ENCODE measurements at places on chromosomes 2 and 18.

DNA sequence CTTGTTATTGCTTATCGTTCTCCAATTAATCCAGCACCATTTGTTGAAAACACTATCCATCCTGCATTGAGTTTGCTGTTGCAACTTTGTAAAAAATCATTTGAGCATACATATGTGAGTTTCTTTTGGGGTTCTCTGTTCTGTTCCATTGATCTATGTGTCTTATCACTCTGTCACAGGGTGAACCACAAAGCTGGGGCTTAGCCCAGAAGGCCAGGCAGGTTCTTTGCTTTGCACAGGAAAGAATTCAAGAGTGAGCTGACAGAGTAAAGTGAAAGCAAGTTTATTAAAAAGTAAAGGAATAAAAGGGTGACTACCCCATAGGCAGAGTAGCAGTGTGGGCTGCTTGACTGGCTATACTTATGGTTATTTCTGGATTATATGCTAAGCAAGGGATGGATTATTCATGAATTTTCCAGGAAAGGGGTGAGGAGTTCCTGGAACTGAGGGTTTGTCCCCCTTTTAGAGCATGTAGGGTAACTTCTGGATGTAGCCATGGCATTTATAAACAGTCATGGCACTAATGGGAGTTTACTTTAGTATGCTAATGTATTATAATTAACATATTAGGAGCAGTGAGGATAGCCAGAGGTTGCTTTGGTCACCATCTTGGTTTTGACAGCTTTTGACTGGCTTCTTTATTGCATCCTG is 46.8 kb downstream of the RNF138 start:
- no peak for DNase-seq

DNA sequence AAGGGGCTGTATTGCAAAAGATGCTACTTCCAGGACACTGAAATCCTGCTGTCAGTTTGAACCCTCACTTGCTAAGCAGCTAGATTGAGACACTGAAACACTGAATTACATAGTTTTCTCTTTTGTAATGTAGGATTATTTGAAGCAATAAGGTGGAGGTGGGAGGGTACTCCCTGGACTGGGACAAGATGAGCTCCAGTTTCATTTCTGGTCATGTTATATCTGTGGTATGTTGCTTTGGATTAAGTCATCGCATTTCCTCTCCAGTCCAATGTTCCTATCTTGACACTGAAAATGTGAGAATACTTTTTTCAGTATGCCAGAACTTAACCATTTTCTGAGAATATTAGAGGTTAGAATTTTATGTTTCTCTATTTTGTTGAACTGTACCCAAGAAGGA is 426.2 kb upstream of the MEX3C start:
- DNase-seq, result no peak

- DNase-seq, result no peak
Observed at GRCh38 chr2:8966123-8966908, 37.2 kb downstream of the MBOAT2 start.

DNA sequence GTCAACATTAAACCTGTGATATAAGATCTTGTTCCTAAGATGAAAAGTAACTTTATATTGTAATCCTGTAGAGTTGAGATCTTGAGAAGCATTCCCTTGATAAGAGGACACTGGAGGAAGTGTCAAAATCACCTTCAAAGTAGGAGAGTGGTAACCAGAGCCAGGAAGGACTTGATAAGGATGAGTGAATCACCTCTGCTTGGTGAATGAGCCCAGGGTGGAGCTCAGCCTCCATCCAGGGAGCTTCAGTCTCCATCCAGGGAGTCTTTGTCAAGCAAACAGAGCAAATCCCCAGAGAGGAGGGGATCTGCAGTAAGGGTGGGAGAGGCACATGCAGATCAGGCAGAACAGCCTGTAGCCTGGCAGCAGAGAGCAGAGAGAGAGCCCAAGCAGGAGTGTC is 167.1 kb upstream of the SIX2 start:
- no peak for DNase-seq

DNA sequence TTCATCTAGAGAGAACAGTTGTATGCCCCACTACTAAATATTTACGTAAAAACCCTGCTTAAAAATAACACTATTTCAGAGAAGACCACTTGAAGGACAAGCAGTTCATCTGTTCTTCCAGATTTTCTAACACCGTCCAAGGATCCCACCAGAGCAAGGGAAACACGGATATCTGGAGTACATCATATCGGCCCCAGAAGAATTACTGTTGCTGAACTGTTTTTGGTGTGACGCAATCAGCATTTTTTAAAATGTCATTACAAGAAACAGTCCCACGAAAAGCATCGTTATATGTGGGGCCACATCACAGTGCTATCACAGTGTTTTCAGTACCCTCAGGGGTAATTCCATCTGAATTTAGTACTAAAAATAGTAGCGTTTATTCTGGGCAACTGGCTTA is 134.5 kb upstream of the PKDCC start:
- no peak for DNase-seq

- no peak for DNase-seq
Observed at GRCh38 chr2:104787298-104788065, 66.4 kb upstream of the POU3F3 start.

DNA sequence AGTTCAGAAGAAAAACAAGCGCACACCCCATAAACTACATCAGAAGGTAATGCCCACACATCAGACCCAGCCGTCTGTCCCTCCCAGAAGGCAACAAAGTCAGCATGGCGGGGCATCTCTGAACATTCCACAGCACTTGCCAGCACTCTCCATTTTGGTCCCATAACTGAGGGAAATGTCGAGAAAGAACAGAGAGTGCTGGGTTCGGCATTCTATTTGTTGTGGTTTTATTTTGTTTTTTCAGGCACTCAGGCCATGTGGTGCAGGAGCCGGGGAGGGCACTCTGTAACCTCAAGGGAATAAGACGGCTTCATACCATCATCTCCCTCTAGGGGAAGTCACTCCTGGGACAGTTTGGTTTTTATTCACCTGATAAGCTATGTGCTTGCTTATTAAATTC is 156.0 kb downstream of the SEPTIN10 start:
- DNase-seq, result no peak

- no peak for DNase-seq
Observed at GRCh38 chr2:100071335-100072043, 70.9 kb downstream of the AFF3 start.

GRCh38 chr18:64405161-64405560 is 256.3 kb upstream of the LINC00305 start:
- no peak for DNase-seq

DNA sequence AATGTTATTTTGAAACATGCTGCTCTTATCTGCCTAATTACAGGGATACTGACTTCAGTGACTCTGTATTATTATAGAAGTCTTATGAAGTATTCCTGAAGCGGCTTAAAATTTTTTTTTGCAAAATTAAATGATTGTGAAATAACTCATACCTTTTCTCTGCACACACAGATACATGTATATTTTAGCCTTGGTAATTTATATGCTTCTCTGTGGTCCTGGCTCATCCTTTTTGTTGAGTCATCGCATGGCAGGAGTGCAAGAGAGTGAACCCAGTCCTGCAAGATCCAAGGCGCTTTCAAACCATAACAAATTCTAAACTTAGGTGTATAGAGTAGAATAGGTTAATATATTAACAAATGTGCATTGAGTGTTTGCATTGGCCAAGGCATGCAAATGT is 8.6 kb downstream of the CCNT2 start:
- no peak for DNase-seq

GRCh38 chr2:28869494-28870145 is 489 bp downstream of the TRMT61B start:
- no peak for DNase-seq

- no peak for DNase-seq
Observed at GRCh38 chr2:189045836-189046235, 71.7 kb downstream of the COL3A1 start.

- no peak for DNase-seq
Observed at GRCh38 chr2:69645921-69646320, 2.4 kb upstream of the AAK1 start.

DNA sequence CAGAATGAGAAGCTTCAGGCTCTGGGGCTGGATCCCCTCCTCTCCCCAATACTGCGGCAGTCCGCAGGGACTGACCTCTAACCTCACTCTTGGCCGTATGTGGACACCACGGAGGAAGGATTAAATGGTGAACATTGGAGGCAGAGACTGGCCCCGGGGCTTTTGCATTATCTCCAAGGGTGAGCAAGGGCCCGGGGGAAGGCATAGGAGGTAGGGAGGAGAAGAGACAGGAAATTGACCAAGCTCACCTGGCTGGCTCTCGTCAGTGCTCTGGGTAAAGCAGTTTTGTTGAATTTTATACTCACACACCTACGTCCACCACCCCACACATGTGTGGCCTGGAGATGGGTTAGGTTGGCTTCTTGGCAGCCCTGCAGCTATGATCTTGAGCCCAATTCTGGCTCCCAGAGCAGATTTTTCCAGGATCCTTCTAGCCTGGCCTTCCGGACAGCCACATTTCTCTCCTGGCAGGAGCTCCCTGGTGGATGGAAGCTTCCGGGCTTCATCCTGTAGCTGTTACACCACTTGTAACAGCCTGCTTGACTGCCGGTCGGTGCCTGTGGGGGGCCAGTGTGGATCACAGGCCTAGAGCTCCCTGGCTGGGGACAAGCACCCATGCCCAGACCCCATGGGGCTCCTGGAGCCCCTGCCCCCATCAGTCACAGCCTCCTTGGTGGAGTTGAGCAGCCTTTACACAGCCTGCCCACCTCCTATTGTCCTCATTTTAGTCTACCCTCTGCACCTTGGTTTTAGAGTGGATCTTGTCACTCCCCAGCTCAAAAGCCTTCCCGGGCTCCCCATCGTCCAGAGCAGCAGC is 7.6 kb downstream of the ITM2C start:
- DNase-seq, result no peak

DNA sequence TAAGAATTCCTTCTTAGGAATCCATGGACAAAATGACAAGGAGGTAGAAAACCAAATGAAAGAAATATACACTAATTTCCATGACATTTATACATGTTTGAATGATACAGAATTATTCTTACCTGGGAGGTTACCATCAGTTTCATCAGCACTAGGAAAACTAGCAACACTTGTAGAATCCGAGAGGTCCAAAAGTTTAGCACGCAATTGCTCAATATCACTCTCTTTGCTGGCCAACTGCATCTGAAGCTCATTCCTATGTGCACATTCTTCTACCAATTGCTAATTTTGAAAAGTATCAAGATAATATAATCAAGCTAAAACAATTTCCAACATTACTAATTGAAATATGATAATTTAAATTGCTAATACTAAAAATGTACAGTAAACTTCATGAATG is 144.8 kb downstream of the ROCK1 start:
- no peak for DNase-seq

GRCh38 chr2:161045726-161046125 is 114.5 kb upstream of the TANK start:
- no peak for DNase-seq

DNA sequence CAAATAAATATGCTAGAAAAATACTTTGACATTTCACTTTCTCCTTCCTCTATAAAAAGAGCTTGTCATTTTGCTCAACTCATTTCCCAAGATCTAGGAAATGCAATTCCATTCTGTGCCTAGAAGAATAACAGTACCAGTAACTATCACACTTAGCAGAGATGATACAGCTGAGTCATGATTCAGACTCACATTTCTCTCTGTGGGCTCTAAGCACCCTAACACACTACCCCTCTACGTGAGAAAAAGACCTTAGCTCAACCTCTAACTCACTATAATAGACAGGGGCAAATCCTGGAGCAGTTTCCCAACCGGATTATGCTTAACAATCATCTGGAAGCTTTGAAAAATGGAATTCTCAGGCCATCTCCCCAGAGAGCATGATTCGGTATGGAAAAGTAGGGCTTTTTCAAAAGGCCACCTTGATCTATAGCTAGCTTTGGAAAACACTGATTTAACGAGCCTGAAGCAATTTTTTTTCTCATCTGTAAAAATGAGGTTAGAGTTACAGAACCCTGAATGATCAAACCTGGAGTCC is 1312.3 kb upstream of the PIK3C3 start:
- DNase-seq, result no peak
